ENCODE measurements at places on chromosomes 4 and X.

GRCh38 chr4:149486861-149487260 is 328.8 kb downstream of the IQCM start:
- no peak for DNase-seq

GRCh38 chrX:153029162-153029561 is 27.1 kb upstream of the PNMA3 start:
- no peak for DNase-seq

DNA sequence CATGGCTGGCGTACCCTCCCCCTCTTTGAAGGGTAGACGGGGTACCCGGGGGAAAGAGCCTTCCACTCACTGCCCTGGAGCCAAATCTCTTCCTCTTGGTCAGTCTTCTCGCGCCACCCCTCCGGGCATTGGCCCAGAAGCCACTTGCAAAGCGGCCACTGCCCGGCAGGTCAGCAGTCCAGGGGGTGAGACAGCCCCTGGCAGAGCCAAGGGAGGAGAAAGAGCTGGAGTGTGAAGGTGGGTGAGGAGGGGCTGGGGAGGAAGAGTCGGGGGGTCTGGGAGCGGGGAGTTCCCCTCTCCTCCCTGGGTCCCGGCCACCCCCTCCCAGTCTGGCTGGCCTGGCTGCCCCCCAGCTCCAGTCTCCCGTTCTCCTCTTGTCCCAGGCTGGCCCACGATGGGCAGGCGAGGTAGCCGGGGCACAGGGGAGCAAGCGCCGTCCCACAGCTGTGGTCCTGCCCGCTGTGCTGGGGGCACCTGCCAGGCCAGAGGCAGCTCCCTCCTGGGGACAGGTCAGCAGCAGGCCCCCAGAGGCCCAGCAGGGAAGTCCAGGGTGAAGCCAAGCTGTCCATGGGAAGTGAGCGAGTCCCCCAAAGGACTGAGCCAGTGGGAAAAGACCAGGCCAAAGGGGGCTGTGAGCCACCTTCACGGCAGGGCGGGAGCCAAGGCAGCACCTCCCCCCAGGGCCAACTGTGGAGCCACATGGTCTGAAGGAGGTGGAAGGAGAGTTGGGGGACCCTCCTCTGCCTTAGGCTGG is 21.6 kb upstream of the DUSP9 start:
- DNase-seq, result no peak

DNA sequence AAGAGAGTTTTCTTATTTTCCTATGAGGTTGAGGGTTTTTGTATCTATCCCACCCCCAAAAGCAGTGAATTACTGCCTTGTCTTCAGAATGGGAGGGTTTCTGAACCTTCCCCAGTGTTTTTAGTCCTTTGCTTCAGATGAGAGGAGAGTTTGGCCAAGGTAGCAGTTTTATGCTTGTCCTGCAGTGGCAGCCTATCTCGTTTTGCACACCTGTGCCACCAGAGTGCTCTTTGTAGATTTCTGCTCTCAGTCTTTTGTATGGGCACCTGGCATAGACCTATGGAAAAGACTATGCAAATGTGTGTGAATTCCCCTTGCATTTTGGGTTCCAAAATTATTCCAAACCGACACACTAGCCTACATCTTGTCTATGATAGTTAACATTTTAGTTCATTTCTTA is 5.8 kb downstream of the TBC1D19 start:
- no peak for DNase-seq

DNA sequence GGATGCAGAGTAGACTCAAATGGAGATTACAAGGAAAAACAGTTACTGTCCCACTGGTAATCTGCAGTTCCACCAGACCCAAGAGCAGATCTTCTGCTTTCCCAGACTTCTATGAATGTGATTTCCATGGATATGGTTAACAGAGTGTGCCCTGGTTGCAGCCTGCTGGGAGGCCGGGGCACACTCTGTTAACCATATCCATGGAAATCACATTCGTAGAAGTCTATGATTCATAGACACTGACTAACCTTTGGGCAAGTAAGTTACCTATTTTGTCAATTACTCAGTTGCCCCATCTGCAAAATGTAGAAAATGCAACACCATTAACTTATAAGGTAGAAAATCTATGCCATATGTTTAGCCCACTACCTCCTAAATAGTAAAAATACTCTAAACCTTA is 443.1 kb upstream of the PITX2 start:
- no peak for DNase-seq

- DNase-seq, result no peak
These were observed 10.5 kb upstream of the PGM2 start for GRCh38 chr4:37816006-37816405.

DNA sequence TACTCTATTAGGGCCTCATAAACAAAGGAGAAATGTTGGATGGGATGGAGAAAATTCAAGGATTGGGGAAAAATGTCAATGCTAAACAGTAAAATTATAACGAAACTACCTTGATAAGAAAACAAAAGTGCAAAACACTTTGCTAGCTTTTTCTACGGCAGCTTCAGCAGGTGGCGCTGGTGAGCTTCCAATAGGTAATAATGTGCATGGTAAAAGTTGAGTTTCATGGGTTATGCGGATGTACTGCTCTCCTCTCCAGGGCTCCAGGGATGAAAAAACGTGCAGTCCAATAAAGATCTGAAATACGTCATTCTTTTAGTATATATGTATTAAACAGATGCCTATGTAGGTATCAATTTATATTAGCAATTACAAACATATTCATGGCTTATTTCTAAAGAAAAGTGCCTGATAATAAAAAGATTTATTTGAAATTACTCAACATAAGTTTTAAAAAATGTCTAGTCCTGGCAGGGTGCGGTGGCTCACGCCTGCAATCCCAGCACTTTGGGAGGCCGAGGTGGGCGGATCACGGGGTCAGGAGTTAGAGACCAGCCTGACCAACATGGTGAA is 239.6 kb downstream of the GRXCR1 start:
- peak; percentile 52 for DNase-seq

DNA sequence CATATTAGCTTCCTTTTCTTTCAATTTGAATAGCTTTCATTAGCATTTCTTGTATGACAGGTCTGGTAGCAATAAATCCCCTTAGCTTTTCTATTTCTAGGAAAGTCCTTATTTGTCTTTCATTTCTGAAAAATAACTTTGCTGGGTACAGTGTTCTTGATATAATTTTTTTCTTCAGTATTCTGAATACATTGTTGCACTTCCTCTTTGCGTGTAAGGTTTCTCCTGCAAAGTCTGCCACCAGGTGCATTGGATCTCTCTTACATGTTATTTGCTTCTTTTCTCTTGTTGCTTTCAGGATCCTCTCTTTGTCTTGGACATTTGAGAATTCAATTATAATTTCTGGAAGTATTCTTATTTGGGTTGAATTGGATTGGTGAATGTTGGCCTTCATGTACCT is 663.7 kb downstream of the GRXCR1 start:
- no peak for DNase-seq
